ENCODE measurements at places on chromosomes 12 and 14.
A peak's percentile ranks its signal among the peaks of the same experiment; 100 is the strongest.

DNA sequence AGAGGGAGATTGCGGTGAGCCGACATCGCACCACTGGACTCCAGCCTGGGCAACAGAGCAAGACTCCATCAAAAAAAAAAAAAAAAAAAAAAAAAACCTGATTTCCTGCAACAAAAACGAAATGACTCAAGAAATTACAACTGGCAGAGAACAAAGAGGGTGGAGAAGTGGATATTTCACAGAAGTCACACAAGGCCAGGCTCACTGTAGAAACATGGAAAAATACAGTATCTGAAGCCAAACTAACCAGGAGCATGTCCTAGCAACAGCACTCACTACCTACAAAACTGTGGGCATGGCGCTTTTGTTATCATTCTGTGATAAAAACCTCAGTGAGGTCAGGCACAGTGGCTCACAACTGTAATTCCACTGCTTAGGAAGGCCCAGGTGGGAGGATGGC lies 11.7 kb upstream of the MMP17 start:
- DNase-seq: no peak

- DNase-seq: peak; percentile 66
Measured at GRCh38 chr14:91349481-91350074, 68.0 kb downstream of the CCDC88C start.

DNA sequence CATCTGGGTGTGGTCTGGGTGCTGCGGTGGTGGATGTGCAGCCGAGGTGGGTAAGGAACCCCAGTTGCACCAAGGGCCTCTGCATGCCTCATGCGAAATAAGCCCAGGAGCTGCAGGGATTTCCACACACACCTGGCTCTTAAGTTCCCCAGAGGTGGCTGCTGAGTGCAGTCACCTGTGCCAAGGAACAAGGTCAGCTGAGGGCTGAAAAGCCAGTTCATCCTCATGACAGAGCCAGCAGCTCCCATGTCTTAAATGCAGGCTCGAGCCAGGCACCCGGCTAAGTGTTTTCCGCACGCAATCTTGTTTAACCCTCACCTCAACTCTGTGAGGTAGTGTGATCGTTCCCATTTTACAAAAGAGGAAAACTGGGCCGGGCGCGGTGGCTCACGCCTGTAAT lies 9.7 kb downstream of the HVCN1 start:
- no peak for DNase-seq

DNA sequence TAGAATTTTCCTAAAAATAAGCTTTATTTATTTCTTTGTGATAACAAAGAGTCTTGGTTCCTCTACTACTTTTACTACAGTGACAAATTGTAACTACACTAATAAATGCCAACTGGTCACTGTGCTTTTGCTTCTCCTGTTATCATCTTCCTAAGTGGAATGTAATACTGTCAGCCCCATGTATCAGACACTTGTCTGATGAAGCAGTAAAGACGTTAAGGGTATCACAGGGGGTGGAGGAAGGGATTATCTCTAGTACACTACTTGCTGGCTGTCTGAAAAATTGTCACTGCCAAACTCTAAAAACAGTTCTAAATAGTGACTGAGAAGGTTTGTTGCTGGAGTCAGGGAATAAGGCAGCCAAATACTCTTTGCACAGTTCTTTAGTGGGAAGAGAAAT lies 11.3 kb downstream of the ASB8 start:
- DNase-seq: no peak

GRCh38 chr12:64688715-64689114 lies 70.5 kb downstream of the GNS start:
- DNase-seq: no peak

- DNase-seq: no peak
Measured at GRCh38 chr14:96224480-96225096, 19.9 kb downstream of the BDKRB2 start.

DNA sequence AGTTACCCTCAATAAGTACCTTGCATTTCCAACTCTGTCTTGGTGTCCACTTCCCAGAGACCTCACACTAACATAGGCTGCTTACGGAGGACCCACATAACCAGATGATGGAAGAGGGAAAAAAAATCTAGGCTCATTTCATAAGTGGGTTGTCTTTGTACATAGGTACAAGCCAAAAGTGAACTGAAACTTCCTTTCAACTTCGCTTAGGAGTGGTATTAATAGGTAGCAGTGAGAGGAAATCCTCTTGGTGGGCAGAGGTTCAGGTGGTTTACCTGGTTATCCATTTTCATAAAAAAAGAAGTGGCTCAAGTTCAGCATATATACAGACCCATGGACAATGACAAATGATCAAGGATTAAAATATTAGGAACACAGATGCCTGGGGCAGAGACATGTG lies 35.8 kb upstream of the RNU6-7 start:
- no peak for DNase-seq

GRCh38 chr14:93219103-93219726 lies 12.2 kb downstream of the UBR7 start:
- DNase-seq: no peak

DNA sequence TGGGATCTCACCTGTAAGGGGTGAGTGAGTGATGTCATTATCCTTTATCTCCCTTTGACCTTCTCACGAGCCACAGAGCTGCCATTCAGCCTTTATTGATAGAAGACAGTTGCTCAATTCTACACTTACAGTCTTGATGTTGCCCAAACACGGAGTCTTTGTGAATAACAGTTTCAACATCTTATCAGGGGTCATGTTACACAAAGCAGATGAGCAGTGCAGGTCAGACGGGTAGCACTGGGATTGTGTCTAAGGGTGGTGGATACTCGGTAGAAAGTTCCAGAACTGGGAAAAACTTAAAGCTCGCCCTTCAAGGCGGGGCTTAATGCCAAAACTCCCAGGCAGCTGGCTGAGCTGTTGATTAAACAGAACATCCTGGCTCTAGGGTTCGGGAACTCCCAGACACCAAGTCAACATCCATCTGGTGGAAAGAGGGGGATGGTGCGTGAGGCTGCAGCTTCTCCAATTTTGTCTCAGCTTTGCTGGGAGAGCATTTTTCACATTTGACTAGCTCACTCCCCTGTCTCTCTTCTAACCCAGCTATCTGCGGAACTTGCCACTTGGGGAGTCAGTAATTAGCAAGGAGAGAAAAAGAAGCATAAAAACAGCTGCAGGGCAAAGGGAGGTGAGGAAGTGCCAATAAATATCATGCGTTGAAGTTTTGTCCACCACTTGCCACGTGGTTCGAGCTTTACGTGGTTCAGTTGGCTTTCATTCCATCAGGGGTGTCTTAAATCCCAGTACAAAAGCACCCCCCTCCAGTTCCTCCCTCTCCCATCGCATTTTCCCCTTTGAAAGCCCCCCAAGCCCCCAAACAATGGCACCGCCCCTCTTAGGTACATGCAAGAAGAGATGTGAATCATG lies 31.0 kb downstream of the FOXN4 start:
- DNase-seq: no peak

DNA sequence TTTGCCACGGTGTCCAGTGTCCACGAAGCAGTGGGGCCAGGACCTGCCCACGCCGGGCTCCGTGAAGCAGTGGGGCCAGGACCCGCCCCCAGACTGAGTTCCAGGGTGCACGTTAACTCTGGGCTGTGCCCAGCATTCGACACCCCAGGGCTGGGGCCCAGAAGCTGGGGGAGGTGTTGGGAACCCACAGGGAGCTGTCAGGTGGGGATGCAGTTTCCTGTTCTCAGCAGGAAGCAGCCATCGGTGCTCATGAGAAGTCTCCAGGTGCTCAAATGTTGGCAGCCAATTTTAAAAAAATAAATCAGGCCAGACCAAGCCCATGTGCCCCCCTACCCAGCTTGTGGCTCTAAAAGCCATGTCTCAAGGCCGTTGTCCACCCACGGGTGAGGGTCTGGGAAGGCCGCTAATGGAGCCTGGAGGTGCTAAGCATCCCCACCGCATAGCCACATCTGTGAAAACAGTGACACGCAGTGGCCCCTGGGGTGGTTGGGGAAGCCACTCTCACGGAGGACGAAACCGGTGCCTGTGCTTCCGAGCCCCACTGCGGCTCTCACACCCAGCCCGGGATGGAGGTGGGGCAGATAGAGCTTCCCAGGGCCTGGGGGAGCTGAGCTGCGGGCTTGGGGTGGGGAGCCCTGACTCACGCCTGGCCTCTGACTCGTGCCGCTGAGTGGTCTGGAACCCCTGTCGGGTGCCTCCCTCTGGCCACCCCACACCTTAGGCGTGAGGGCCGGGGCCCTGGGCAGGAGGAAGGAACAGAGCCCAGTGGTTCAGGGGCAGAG lies 53.5 kb downstream of the FBRSL1 start:
- no peak for DNase-seq

- no peak for DNase-seq
Measured at GRCh38 chr12:29241821-29242591, 92.9 kb downstream of the FAR2 start.

DNA sequence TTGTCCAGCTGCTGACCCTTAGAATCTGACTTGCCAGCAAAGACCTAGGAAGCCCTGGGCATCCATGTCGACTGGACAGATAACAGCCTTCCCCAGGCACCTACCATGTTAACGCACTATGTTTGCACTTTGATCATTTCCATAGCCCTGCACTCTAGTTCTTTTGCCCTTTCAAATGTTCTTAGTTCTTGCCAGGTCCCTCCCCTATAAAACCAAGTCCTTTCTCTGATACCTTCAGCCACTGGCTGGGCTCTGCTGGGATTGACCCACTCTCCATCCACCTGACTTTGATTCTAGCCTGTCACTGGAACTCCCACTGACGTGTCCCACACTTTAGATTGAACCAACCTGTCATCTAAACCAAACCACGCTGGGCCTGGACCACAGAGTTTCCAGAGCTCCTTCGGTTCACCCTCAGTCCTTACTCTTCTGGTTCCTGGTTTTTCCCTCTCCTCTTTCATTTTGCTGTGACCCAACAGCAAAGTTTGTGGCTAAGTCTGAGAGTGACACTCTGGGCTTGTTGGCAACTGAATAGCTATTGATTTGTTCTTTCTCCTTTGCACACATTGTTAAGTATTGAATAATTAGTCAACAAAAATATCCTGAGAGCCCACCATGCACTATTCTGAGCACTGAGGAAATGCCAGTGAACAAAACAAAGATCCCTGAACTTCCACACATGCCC lies 51.8 kb upstream of the STK38L start:
- DNase-seq: no peak

- DNase-seq: no peak
Measured at GRCh38 chr12:120866108-120866507, 38.0 kb downstream of the SPPL3 start.

DNA sequence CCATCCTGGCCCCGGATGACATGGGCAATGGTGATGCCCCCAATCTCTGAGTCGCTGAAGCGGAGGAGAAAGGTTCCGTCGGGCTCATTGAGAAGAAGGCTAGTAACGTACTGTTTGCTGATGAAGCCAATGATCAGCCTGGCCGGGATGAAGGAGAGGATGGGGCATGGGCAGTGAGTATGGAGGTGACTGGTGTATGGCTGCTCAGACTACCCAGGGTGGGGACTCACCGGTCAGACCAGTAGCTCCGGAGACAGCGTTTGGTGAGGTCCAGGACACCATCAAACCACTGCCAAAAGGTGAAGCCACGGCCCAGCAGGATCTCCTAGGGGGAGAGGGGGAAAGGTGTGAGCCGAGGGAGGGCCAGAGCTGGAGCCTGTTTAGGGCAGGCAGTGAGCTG lies 10.9 kb downstream of the NAB2 start:
- DNase-seq: no peak

DNA sequence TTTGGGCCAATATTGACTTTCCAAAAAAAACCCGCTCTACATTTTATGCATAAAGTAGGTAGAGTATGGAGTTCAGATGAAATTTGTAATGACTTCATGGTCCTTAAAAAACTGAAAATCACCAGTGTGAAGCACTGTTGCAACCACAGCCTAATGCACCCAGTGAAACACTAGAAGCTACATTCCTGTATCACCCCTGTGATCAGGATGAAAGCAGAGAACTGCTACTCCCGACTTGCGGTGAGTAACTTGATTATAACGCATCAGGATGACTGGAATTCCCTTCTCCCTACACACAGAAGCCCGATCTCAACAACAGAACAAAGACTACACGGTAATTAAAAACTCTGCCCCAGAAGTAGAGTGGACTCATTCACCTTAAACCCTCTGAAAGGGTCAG lies 33.8 kb downstream of the SPTB start:
- no peak for DNase-seq

- no peak for DNase-seq
Measured at GRCh38 chr12:123772074-123772473, 10.0 kb downstream of the DNAH10 start.

GRCh38 chr12:112824166-112824565 lies 32.6 kb downstream of the RPH3A start:
- no peak for DNase-seq

GRCh38 chr14:24442240-24443052 lies at the start of gene SDR39U1:
TSS of gene SDR39U1 (minus strand) at chr14:24442776. CDS start at chr14:24442769, 7 bp downstream.
- DNase-seq: peak; percentile 94

- DNase-seq: no peak
Measured at GRCh38 chr14:41604721-41605531, 1.8 kb upstream of the LRFN5 start.

- no peak for DNase-seq
Measured at GRCh38 chr14:100581228-100582145, 5.7 kb downstream of the BEGAIN start.

DNA sequence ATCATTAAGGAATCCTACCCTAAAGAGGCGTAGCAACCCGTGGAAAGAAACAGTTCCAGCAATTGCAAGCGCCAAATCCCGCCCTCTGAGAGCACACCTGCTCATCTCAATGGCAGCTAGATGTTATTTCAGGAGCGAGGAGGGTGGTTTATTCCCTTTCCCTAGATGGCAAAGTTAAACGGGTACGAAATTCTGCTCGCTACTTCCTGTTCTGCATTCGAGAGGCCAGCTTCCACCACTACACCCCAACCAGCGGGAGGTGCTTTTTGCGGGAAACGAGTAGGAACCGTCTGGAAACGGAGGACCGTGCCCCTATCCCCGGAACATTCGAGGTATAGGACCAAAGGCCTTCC lies 536 bp downstream of the VPS29 start:
- no peak for DNase-seq

GRCh38 chr14:74080820-74081460 lies 3.3 kb downstream of the ALDH6A1 start:
- DNase-seq: no peak

DNA sequence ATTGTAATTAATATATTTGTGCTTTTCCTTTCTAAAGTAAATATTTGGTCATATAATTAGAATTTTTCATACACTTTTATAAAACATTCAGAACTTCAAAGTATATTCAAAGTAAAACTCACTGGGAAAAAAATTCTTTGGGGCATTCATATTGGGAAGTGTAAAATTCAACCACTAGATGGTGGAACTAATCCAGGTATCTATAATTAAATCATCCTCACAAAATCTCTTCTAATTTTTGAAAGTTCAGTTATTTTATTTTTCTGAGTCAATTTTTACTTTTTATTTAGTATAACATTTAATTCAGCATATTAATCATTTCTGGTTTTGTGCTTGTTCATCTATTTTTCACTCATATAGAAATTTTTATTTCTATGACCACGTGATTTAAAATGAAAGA lies 81.0 kb downstream of the NTS start:
- no peak for DNase-seq

DNA sequence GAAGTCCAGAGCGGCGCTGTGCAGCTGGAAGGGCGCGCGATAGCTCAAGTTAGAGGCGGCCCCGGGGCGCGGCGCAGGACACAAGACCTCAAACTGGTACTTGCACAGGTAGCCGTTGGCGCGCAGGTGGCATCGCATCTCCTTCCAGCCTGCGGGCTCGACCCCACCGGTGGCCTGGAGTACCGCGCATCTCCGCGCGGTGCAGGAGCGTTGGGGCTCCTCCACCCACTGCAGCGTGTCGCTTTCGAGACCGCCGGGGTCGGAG lies 553 bp downstream of the CLEC14A start:
- DNase-seq: peak; percentile 4

- no peak for DNase-seq
Measured at GRCh38 chr12:117178301-117178700, 12.0 kb downstream of the FBXO21 start.

GRCh38 chr12:29521951-29522350 lies 24.5 kb upstream of the OVCH1 start:
- no peak for DNase-seq
